Esophagus muscularis mucosa (tissue), 4 donors: ENCODE measurements at places on chromosomes 2 and 18. TPM values are rescaled to one million over a fixed set of nuclear protein-coding genes. Genes with fewer than 3 reads are reported as not detected.

KATNAL2 gene
- total RNA-seq: 0.50 TPM

ANKRD23 gene
- total RNA-seq: 3.9 TPM

RFX8 gene
- total RNA-seq: not detected

ANKRD30BL gene
- total RNA-seq: not detected

MEP1B gene
- 0.23 TPM for total RNA-seq

CACNB4 gene
- total RNA-seq: 2.1 TPM

SCG2 gene
- total RNA-seq: 1.7 TPM

IL36RN gene
- not detected for total RNA-seq

DNA sequence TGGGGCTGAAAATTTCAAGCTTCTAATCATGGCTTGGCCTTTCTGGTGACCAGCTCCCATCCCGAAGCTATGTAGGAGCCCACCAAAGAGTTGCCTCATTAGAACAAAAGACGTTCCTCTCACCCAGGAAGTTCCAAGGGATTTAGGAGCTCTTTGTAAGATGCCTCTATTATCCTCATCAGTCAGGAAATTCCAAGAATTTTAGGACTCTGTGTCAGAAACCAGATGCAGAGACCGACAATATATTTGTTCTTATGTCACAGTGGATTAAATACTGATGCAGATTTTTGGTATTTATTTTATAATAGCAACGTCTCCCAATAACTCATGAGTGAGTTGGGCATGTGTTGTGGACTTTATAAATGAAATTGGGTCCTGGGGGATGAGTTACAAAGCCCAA is 91.8 kb upstream of the SKOR2 start:
- H3K27me3 ChIP-seq: no peaks in the 10 kb centered on the region
- no peak overlapping the region for H3K27ac ChIP-seq
- H3K4me3 ChIP-seq: no peak overlapping the region
- no peaks in the 10 kb centered on the region for H3K4me1 ChIP-seq
- no peaks in the 10 kb centered on the region for H3K36me3 ChIP-seq

- no peak for DNase-seq
- no peaks in the 10 kb centered on the region for H3K27me3 ChIP-seq
- H3K36me3 ChIP-seq: no peaks in the 10 kb centered on the region
These were observed 168.7 kb upstream of the SKOR2 start for GRCh38 chr18:47420130-47420529.

GRCh38 chr2:68936889-68937288 is 15.8 kb downstream of the GKN2 start:
- H3K27ac ChIP-seq: no peak overlapping the region
- H3K27me3 ChIP-seq: no peaks in the 10 kb centered on the region
- no peaks in the 10 kb centered on the region for H3K4me1 ChIP-seq
- H3K36me3 ChIP-seq: no peaks in the 10 kb centered on the region

DNA sequence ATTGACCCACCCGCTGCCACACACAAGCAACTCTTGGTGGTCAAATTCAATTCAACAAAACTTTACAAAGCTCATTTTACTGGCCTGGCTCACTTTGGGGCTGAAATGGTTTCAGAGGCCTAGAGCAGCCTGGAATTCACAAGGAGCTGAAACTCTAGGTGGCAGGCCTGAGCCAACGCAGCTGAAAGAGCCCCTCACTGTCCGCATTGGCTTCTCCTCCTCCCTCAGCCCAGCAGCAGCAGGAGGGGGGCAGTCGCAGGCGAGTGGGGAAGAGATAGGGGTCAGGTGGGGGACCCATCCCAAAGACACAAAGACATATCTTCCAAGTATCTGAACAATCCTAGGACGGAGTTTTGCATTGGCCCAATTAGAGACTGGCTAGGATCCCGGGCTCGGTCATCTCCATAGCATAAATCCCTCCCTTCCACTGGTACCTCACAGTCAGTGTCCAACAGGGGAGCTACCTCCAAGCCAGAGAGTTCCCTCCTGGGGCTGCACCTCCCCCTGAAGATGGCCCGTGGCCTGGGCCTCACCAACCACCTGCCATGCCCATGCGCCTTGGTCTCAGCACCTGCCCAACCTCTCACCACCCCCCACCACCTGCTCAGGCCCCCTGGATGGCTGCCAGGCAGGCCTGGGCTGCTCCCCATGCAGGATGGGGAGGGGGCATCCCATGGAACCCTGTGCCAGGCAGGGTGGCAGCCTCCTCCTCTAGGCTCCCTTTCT is 113.4 kb downstream of the ZBTB7C start:
- DNase-seq: no peak
- peaks cover 37% of the 10 kb centered on the region for H3K4me1 ChIP-seq
- no peaks in the 10 kb centered on the region for H3K36me3 ChIP-seq
- no peak overlapping the region for H3K4me3 ChIP-seq
- H3K27ac ChIP-seq: peak overlapping the region; percentile 60
- no peaks in the 10 kb centered on the region for H3K27me3 ChIP-seq

GRCh38 chr2:148658807-148659722 is 14.5 kb downstream of the EPC2 start:
- H3K27me3 ChIP-seq: no peaks in the 10 kb centered on the region
- no peak overlapping the region for H3K4me3 ChIP-seq
- no peak for DNase-seq
- H3K4me1 ChIP-seq: peaks cover 40% of the 10 kb centered on the region
- no peak overlapping the region for H3K27ac ChIP-seq

- no peak overlapping the region for H3K27ac ChIP-seq
- H3K4me3 ChIP-seq: no peak overlapping the region
- no peaks in the 10 kb centered on the region for H3K27me3 ChIP-seq
These were observed 257.7 kb upstream of the UBE2E3 start for GRCh38 chr2:180722551-180723239.

DNA sequence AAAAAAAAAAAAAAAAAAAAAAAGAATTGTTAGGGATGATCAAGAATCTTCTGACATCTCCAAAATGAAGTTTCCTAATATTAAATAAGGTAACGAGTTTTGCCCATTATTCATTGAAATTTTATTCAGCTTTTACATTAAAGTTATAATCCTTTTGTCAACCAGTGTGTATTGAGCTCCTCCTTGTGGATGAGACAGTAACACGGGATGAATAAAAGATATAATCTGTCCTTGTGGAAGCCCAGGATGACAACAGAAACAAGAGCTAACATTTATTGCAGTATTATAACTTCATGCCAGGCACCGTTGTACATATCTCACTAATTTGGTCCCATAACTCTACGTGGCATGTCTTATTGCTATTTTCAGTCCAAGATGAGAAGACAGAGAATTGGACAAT is 33.4 kb upstream of the SERPINB7 start:
- H3K4me1 ChIP-seq: no peaks in the 10 kb centered on the region
- H3K27ac ChIP-seq: no peak overlapping the region
- DNase-seq: no peak
- no peaks in the 10 kb centered on the region for H3K36me3 ChIP-seq

DNA sequence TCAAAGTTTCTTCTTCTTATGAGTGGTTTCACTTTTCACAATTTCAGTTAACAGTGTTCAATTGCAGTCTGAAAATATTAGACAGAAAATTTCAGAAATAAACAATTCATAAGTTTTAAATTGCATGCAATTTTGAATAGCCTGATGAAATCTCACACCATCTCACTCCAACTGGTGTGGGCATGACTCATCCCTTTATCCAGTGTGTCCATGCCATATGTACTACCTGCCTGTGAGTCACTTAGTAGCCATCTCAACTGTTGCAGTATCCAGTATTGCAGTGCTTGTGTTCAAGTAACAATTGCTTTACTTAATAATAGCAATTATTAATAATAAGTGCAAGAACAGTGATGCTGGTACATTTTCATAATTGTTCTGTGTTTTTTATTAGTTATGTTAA is 1202.5 kb downstream of the DSC3 start:
- H3K4me1 ChIP-seq: no peaks in the 10 kb centered on the region
- no peaks in the 10 kb centered on the region for H3K27me3 ChIP-seq
- H3K4me3 ChIP-seq: no peak overlapping the region
- H3K27ac ChIP-seq: no peak overlapping the region
